ENCODE measurements at places on chromosomes 6 and 20. TPM values are rescaled to one million over a fixed set of nuclear protein-coding genes. Genes with fewer than 3 reads are reported as not detected.

DNA sequence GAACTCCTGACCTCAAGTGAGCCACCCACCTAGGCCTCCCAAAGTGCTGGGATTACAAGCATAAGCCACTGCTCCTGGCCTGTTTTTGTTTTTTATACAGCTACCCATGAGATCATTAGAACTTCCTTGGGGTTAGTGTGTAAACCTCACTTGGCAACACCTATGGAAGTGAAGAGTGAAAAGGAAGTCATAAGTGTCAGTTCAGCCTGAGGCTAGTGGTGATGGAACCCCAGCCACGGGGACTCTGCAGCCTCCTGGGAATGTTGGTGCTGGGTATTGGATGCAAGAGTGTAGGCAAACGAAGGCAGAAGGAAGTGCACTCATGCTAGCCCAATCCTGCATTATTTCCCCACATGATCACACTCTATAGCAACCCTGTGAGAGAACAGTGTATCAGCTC lies 33.6 kb upstream of the FUCA2 start:
- no peak for DNase-seq

DNA sequence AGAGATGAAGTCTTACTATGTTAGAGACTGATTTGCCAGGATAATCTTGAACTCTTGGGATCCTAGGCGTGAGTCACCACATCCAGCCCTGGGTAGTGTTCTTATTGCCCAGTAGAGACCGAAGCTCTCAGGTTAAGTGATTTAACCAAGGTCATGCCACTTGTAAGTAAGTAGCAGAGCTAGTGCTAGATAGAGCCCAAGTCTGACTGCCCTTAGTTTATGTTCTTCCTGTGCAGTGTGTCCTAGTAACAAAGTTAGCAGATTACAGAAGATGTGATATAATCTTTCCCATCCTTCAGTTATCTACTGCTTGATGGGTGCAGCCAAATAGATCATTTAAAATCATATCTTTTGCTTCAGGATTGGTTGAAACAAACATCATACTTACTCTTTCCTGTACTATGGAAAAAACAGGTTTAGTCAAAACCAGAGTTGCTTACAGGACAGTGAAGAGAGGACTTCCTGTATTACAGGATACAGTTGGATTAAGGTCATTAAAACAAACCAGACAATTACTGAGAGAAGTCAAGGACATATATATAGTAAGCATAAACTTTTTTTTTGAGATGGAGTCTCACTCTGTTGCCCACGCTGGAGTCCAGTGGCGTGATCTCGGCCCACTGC lies 9.5 kb upstream of the PABPC1L start:
- no peak for DNase-seq

DNA sequence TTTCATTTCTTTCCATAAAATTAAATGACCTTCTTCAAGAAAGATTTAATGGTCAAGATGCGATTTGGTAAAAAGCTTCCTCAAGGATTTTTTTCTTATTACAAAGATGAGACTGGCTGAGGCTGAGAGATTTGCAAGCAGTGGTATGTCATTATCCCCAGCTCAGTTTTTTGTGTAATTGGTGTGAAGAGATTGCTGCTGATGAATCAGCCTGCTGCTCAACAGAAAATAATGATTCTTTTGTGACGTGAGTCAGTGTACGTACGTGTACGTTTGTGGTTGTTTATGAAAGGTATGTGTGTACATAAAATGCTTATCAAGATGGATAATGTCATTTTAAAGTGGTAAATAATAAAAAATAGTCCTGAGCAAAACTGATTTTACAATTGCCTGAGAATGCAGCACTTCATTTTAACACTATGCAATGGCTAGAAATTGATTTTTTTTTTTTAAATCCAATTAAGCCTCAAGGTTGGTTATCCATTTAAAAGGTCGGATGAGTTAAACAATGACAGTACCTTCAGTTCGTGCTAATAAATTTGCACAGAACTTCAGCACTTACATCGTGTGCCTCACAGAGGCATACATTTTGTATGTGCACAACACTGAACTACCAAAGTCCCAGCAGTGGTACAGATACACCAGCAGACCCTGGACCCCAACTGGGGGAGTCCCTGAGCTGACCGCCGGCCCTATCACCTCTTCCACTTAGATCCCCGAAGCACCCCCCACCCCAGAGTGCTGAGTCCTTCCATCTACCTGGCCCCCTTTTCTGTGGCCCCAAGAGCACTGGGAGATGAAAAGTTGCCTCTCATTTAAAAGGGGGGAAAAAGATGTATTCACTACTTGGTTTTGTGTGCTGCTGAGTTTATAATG lies 9.7 kb upstream of the NPEPL1 start:
- peak; percentile 66 for DNase-seq

- peak; percentile 19 for DNase-seq
These were observed 46.2 kb downstream of the BFSP1 start for GRCh38 chr20:17485017-17485416.

DNA sequence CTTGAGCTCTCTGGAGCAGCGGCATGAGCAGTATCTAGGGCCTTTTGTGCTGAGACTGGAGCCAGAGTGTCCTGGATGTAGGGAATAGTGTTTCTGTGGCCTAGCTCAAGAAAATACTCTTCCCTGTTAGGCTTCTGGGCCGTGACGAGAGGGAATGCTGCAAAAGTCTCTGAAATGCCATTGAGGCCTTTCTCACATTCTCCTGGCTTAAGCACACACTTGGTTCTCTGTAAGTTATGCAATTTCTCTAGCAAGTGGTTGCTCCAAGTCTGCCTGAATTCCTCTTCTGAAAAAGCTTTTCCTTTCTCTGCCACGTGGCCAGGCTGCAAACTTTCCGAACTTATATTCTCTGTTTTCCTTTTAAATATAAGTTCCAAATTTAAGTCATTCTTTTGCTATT lies 744.4 kb downstream of the GRIK2 start:
- no peak for DNase-seq

DNA sequence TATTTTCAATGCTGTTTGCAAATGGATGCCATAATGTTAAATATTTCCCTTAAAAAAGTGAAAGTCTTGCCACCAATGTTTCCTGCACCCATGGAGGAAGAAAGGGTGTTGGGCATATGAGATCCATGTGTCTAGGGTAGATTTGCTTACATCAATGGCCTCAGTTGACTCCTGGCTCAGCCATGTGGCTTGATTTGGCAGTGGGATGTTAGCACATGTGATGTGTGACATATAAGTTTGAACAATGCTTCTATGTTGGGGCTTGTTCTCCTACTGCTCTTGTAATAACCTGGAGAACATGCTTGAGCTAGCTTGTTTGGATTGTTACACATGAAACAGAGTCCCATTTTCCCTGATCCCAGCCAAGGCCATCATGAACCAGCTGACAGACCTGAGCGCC lies 187.6 kb downstream of the SCP2D1 start:
- DNase-seq, result peak; percentile 49

DNA sequence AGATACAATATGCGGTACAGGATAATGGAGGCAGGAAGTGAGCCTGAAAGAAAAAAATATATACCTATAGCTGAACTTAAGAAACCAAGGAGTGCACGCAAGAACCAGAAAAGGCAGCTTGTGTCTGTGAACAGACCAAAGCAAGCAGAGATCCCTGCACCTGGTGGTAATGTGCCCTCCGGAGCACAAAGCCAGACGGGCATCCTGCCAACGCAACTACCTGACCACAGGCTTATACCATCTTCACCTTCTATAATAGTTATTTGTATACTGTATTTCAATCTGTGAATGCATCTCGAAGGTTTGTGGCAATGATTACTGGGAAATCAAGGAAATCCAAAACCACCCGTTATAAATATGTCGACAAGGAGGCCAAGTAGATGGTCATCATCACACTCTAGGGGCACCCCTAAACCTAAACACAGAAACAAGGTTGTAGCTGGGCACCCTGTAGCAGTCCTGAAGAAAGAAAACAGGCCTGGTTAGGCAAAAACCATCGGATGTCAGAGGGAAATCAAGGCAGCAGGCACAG lies 801 bp downstream of the FBXL4 start:
- peak; percentile 17 for DNase-seq

GRCh38 chr6:30168741-30169140 lies 5.4 kb downstream of the TRIM15 start:
- DNase-seq, result no peak

GRCh38 chr6:23319582-23319981 lies 750.2 kb downstream of the HDGFL1 start:
- DNase-seq, result no peak

GRCh38 chr6:143196525-143197225 lies 136.0 kb downstream of the AIG1 start:
- DNase-seq, result peak; percentile 6

DNA sequence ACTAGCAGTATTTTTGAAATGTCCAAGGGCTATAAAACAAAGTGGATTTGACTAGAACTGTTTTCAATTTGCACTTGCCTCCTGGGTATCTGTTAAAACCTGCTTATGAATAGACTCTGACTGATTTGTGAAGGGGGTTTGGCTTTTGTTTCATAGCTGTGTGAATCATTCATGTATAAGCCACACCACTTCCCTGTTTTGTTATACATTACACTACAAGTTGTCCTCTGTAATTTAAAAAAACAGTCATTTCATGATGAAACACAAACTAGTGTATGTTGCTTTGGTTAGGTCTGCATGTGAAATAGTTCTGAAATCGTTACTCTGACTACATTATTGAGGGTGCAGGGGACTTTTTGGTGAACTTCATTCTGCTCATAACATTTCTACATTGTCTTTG lies 121.7 kb downstream of the NKAIN2 start:
- DNase-seq, result no peak

DNA sequence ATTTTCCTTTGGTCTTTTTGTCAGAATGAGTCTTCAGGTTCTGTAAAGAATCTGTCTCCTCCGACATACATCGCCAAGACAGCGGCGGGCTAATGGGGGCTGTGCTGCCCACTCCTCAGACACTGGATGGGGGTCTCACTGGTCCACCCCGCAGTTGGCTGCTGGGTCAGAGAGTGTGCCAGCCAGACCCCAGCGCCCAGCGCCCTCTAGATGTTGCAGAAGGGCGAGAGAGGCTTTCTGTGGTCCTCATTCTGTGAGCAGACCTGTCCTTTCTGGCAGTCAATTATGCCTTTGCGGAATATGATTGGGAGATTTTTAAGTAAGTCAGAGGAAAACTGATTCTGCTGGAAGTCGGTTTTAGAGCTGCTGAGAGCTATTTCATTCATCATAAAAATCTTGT lies 7.8 kb upstream of the CCR6 start:
- DNase-seq, result no peak

GRCh38 chr20:25243416-25243979 lies 4.4 kb upstream of the PYGB start:
- DNase-seq, result no peak

RAB44 gene
- not detected for total RNA-seq

KHDRBS2 gene
- 0.08 TPM for total RNA-seq

HTR1B gene
- total RNA-seq, result not detected

TRIM10 gene
- not detected for total RNA-seq

Measured in SK-MEL-5 (cell line).